NCI-H1436 (cell line): ENCODE measurements at places on chromosomes 16 and 17.

DNA sequence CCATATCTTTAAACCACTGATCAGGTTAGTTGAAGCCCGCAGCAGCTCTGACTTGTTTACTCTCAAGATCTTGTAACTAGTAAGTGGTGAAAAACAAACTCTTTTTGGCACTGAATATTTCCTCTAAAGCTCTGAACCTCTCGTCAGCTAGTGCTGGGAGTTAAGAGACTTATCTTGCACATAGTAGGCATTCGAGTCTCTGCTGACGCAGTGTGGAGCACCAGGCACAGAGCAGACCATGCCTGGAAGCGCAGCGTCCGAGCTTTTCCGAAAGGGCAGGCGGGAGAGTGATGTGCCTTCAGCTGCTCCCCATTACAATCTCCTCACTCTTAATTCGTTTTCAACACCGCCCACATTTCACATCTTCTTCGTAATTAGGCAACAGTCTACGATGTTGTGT, 63.0 kb downstream of the SMG6 start:
- no peak for DNase-seq

DNA sequence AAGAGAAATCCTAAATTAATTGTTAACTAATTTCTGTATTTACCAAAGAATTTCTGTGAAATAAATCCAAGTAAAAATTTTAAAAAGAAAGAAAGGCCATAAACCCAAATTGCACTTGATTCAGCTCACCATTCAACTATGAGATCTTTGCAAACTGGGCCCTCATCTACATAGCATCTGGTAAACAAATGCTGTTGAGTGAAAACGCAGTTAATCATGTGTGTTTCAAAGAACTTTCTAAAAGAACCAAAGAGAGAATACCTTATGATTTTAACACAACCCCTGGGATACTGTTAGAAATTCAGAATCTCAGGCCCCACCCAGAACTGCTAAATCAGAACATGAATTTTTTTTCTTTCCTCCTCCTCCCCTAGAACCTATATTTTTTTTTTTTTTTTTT, 16.6 kb downstream of the CRLF3 start:
- no peak for DNase-seq

- DNase-seq = no peak
Measured at GRCh38 chr16:19709381-19710136, 8.5 kb downstream of the KNOP1 start.

- no peak for DNase-seq
Measured at GRCh38 chr16:81581107-81581506, 136.5 kb downstream of the CMIP start.

DNA sequence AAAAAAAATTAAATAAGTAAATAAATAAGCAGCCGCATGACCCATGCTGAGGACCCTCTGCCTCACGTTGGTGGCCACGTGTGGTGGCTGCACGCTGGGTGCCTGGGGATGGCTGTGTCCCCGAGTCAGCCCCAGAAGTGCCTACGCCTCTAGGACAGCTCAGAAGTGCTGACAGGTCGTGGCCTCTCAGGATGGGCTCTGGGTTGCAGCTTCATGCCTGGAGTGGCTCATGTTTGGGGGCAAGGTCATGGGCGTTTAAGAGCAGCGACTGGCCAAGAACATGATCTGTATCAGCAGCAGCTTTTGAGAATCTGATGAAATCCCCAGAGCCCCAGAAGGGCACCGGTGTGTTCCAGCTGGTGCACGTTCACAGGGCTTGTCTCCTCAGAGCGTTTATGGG, 26.8 kb upstream of the CAPN15 start:
- no peak for DNase-seq
